ENCODE measurements at places on chromosomes 13 and 19.

DNA sequence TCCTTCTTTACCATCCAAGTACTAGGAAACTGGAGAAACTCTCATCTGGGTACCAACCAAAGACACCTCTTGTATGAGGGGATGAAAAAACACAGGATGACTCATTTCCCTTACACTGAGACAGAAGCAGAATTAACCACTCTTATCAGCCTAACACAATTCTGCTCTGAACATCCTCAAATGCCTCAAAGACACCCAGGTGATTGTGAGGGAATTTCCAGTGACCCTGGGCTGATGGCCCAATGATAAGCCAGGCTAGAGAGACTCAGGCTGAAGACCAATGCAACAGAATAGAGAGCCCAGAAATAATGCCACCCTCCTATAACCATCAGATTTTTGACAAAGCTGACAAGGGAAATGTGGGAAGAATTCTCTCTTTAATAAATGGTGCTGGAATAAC is 7.0 kb downstream of the ZNF737 start:
- no peak for DNase-seq

DNA sequence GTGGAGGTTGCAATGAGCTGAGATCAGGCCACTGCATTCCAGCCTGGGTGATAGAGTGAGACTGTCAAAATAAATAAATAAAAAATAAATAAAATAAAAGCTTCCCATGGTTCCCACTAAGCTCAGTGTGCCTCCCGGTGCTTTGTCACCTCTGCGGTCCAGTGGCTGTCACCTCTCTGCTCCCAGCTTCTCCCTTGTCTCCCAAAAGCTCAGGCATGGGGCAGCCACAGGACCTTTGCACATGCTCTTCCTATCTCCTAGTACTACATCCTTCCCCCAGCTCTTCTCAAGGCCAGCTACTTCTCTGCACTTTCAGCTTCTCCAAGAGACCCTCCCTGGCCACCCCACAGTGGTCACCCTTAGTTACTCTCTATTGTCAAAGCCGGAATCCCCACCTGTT is 7.6 kb upstream of the MATK start:
- DNase-seq = no peak

- peak; percentile 96 for DNase-seq
Observed at GRCh38 chr19:8423817-8424223, 10.7 kb downstream of the MARCHF2 start.

DNA sequence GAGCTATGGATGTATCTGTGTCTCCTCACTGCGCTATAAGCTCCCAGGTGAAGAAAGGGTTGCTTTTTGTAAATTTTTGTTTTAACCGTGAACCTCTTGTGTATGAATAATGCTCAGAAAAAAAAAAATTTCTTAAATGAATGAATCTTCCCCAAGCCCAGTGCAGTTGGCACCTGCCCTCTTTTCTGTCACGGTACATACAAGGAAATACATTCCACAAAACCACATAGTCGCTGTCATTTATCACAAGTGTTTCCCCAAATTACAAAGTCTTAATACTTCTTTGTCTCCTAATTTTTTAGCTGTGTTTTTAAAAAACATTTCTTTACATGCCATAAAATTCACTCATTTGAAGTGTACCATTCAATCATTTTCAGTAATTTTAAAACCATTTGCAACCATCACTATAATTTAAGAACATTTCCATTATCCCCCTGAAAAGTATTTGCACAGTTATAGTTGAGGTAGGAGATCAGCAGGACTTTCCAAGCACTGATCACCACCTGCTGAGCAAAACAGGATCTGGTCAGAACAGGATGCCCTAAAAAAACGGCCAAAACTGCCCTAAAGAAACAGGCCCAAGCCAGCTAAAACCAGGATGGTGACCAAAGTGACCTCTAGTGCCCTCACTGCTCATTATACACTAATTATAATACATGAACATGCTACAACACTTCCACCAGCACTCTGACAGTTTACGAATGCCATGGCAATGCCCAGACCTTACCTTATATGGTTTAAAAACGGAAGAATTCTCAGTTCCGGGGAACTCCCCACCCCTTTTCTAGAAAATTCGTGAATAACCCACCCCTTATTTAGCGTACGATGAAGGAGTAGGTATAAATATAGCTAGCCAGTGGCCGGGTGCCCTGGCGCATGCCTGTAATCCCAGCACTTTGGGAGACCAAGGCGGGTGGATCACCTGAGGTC is 1.3 kb upstream of the TEX30 start:
- DNase-seq = no peak

- peak; percentile 44 for DNase-seq
Observed at GRCh38 chr19:3397266-3398022, 31.1 kb downstream of the NFIC start.

GRCh38 chr19:11203194-11204075 is 6.1 kb upstream of the KANK2 start:
- peak; percentile 94 for DNase-seq

- no peak for DNase-seq
Observed at GRCh38 chr19:34601071-34601470, 75.9 kb downstream of the SCGB2B2 start.

DNA sequence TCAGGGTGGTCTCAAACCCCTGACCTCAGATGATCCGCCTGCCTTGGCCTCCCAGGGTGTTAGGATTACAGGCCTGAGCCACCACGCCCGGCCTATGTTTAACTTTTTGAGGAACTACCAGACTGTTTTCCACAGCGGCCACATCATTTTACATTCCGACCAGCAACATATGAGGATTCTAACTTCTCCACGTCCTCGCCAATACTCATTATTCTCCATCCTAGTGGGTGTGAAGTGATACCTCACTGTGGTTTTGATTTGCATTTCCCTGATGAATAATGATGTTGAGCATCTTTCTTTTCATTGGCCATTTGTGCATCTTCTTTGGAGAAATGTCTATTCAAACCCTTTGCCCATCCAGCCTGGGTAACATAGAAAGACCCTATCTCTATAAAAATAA is 14.8 kb downstream of the SLC5A5 start:
- DNase-seq = no peak

DNA sequence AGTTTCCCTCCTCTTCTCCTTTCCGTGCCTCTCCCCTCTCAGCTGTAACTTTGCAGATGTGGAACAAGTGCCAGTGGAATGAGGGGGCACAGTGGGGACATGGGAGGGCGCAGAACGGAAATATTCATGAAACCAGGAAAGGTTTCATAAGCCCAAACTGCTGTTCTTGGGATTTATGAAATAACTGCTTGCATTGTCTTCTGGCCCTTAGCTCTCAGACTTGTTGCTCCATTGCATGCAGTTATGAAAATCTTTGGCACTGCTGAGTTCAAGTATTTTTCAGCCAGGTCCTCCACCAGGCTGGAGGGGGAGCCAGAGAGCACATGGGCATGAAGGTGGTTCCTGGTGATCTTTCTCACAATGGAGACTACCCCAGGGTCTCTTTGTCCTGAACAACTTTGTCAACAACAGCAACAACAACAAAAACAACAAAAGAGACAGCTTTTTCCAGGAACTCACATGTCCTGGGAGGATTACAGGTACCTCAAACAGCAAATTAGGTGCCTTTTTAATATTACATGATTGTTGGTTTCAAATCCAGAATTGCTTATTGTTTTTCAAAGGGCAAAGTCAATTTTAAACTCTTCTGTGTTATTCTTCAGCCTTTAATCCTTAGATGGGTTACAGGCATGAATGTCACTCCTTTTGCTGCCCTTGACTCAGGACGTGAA is 1.5 kb downstream of the RGCC start:
- DNase-seq = peak; percentile 66

- peak; percentile 62 for DNase-seq
Observed at GRCh38 chr19:1624458-1624857, 19.2 kb upstream of the UQCR11 start.

DNA sequence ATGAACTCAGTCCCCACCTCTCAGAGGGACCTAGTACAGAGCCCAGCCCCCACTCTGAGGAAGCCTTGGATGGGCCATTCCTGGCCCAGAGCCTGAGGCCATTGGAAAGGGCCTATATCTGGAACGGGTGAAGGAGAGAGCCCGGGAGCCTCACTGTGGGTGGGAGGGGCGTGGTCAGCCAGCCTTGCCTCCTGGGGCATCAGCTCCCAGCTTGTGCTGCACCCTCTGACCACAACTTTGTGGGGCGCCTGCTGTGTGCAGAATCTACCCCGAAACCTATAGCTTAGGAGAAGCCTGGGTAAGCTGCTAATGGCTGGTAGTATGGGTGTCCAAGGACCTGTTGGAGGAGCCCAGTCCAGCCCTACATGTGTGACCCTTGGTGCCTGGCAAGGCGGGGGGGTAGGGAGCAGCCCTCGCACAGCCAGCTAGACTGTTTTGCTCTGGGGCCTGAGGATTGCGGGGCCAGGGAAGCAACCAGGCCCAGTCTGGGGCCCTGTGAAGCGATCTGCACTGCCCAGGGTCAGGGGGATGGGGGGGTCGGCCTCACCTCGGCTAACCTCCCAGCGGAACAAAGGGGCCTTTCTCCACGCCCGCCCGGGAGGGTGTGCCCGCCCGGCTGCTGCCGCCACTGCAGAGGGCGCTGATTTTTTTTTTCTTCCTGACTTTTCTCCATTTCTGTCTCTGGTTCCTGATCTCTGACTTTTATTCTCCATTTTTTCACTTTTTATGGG is 42.3 kb downstream of the LYL1 start:
- DNase-seq = peak; percentile 40

- peak; percentile 76 for DNase-seq
Observed at GRCh38 chr19:3852614-3853254, 16.1 kb downstream of the ZFR2 start.

GRCh38 chr13:40217675-40218074 is 448.8 kb downstream of the FOXO1 start:
- DNase-seq = no peak

DNA sequence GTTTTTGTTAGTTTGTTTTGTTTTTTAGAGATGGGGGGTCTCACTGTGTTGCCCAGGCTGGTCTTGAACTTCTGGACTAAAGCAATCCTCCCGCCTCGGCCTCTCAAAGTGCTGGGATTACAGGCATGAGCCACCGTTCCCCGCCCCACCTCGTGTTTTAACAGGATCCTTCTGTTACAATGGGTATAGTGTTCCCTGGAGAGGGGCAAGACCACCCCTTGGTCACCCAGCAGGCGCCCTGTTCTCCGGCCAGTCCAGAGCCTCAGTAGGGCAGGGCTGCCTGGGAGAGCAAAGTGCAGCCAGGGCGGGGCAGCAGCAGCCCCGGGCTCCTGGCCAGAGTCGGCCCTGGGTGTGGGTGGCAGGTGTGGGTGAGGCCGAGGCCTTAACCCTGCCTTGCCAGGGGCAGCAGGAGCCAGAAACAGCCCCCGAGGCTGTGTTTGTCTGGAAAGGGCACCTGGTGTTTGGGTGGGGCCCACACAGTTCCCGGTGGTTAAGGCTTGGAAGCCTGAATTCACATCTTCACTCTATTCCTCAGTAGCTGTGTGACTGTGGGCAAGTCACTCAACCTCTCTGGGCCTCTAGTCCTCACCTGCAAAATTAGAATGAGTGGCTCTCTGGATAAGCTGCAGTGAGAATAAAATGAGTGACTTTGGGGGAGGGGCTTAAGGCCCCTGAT is 7.2 kb downstream of the VASP start:
- no peak for DNase-seq

- no peak for DNase-seq
Observed at GRCh38 chr13:113061796-113062425, 43.7 kb upstream of the F7 start.

GRCh38 chr13:40433001-40433400 is 233.4 kb downstream of the FOXO1 start:
- DNase-seq = no peak

- DNase-seq = no peak
Observed at GRCh38 chr19:19602136-19602712, 16.3 kb downstream of the PBX4 start.

DNA sequence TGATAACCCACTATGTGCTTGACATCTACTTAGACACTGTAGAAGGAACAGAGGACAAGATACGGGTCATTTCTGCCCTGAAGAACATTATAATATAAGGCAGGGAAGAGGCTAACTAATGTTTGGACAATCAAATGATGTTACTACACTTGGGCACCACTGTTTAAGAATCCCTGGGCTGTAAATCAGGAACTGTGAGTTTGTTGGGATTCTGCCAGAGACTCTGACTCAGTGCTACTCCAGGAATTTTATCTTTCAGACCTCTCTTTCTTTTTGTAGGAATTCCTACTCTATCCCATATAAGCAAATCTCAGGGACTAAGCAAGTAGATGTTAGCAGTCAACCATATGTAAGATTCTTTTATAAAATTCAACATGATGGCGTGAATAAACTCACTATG is 3.1 kb upstream of the ZNF471 start:
- DNase-seq = no peak

- no peak for DNase-seq
Observed at GRCh38 chr13:20607015-20607414, 40.1 kb downstream of the IFT88 start.

DNA sequence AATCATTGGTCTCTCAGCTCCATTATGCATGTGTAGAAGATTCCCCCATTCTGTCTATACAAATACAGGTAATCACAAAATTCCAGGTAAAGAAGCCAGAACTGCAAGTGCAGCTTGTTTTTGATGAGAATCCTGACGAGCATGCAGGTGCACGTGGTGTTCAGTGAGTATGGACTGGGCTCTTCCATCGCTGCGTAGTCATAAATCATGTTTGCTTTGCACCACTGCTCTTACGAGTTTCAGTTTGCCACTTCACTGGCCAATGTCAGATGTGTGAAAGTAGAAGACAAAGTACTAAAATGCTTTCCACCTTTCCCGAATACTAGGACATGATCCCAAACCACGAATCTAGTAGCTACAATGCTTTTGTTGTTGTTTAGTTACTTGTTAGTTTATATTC is 390.7 kb downstream of the LIG4 start:
- no peak for DNase-seq

DNA sequence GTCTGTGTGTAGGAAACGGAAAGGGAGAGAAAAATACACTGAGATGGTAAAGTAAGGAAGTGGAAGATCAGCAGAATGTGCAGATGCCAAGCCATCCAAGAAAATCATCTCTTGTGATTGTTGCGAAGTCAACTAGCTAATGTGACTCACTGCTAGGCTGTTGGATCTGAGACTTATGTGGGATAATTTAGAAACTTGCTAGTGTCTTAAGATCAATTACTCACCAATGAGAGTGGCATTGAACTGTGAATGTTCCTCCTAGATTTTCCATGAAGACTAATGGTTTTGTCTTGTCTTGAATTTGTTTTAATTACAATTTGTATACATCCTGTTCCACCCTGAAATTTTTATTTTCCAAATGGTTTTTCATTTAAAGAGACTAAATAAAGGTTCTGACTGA is 771.6 kb downstream of the EFNB2 start:
- DNase-seq = no peak

DNA sequence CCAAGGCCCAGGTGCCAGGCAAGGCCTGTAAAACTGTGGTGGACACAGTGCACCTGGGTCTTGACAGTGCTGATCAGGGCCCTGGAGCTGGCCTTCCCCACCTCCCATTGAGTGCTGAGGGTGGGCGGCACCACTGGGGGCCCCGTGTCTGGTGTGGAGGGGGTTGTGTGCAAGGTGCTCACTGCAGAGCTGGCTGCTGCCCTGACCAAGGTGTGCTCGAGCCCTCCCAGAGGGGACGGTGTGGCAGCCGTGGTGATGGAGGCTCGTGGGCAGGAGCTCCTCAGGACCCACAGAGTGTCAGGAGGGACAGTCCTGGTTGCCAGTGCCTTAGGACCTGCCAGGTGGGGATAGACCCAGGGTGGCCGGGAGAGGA is 23.0 kb downstream of the ATP4B start:
- DNase-seq = no peak

- no peak for DNase-seq
Observed at GRCh38 chr19:10677751-10678150, 23.5 kb upstream of the QTRT1 start.
